Omental fat pad (tissue), 4 donors: ENCODE measurements at places on chromosomes 5 and 9. TPM values are rescaled to one million over a fixed set of nuclear protein-coding genes. Genes with fewer than 3 reads are reported as not detected.

Gene ADAMTSL2
- total RNA-seq: 0.63 TPM

Gene PDCD1LG2
- 3.5 TPM for total RNA-seq

Gene C9orf153
- 1.2 TPM for total RNA-seq

Gene LCN9
- not detected for total RNA-seq

Gene ZNF354C
- total RNA-seq: 4.9 TPM

Gene OTULINL
- total RNA-seq: 11.8 TPM
